ENCODE measurements at places on chromosomes 4 and X.

GRCh38 chr4:152950402-152951274 lies 14.5 kb downstream of the FHDC1 start:
- no peak for DNase-seq

DNA sequence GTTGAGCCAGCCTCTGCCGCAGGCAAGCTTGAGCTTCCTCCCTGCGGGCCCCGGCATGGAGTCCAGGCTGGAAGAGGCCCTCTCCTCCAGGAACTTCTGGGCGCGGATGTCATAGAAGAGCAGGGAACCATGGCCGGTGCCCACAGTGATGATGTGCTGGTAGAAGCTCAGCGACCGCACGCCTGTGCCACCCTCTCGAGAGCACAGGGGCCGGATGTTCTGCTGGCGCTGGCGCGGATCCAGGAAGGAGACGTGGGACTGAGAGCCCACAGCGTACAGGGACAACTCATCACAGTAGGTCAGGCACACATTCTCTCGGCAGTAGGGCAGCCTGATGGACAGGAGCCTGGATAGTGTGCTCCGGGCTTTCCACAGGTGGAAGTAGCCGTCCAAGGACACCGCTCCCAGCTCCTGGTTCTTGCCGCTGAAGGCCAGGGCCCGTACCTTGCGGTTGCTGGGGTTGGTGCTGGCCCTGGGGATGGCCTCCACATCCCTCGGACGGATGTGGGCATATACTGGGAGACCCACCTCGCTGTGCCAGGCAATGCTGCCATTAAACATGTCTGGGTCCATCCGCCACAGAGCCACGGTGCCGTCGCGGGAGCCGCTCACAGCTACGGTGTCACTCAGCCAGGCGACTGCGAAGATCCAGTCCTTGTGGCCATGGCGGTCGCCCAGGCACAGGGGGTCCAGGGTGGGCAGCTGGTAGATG lies 1.2 kb downstream of the DCAF12L2 start:
- no peak for DNase-seq

- DNase-seq, result no peak
Measured at GRCh38 chr4:144955104-144955503, 142.9 kb downstream of the ANAPC10 start.

DNA sequence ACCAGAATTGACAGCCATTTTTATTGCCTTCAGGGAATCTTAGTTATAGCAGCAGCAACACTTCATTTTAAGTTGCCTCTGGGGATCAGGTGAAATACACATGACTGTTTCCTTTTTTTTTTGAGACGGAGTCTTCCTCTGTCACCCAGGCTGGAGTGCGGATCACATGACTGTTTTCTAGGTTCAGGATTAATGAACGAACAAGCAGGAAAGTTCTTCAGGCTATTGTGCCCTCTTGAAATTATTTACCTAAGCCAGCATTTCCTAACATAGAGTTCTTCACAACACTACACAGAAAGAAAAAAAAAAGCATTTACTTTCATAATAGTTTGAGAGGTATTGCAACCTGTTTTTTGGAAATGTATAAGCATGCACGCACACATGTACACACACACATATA lies 2032.8 kb downstream of the PCDH7 start:
- DNase-seq, result no peak

GRCh38 chr4:45865781-45866180 lies 258.1 kb downstream of the GABRG1 start:
- DNase-seq, result no peak

GRCh38 chr4:75172551-75172950 lies 239.6 kb downstream of the PARM1 start:
- no peak for DNase-seq

- no peak for DNase-seq
Measured at GRCh38 chrX:14864631-14865030, 8.2 kb downstream of the FANCB start.

GRCh38 chrX:97907791-97908190 lies 1024.1 kb downstream of the RPA4 start:
- DNase-seq, result no peak

GRCh38 chr4:95086551-95086950 lies 328.8 kb downstream of the BMPR1B start:
- no peak for DNase-seq
